ENCODE measurements at places on chromosomes 3 and 15.

GRCh38 chr15:31127596-31128261, 26.2 kb upstream of the TRPM1 start:
- DNase-seq: no peak

GRCh38 chr3:89452066-89452465, 344.6 kb downstream of the EPHA3 start:
- no peak for DNase-seq

DNA sequence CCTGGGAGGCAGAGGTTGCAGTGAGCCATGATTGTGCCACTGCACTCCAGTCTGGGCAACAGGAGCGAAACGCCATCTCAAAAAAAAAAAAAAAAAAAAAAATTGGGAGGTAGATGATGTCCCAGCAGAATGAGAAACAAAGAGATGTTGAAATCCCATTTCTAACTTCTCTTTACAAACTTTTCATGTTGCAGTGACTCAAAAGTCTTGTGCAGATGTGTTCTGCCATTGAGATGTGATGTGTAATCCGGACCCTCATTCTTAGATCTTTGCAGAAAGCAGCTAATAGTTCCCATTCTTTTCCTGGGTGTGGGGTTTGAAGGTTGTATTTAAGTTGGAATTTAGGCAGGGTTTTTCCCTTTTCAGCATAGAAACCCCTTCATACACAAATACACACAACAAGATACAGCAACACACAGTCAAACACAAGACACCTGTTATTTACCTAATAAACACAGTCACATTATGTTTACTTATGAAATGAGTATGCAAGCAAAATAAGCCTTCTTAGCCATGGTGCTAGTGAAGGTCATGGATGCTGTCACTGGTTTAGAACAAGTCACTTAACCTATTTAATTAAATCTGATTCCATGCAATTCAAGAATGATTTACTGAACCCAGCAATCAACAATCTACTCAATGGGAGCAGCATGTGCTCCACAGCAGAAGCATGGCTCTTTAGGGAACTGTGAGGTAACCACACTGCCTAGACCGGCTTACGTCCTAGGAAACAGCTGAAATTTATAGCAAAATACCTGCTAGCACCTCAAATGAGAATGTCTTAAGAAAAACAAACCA, 14.9 kb downstream of the SIAH2 start:
- DNase-seq: no peak

- DNase-seq: no peak
Observed at GRCh38 chr3:155135003-155135402, 54.9 kb downstream of the MME start.

DNA sequence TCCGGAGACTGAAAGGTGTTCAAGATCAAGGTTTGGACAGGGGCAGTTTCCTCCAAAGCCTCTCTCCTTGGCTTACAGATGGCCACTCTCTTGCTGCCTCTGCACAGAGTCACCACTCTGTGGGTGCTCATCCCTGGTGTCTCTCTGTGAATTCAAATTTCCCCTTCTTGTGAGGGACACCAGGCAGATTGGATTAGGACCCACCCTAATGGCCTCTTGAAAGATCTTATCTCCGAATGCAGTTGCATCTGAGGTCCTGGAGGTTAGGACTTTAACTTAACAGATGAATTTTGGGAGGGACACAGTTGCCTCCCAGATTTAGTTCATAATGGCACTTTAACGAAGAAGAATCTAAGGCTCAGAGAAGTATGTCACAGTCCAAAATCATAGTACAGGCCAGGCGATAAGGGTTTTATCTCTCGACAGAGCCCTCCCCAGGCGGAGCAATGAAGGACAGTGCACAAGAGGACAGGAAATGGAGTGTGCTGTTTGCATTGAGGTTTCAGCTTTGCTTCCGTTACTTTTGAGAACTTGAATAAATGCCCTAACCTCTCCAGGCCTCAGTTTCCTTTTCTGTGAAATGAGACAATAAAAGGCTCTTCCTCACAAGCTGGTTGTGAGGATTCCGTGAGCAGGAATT, 38.9 kb upstream of the KIF23 start:
- DNase-seq: no peak

- no peak for DNase-seq
Observed at GRCh38 chr15:30990036-30990435, 1.4 kb downstream of the MTMR10 start.

DNA sequence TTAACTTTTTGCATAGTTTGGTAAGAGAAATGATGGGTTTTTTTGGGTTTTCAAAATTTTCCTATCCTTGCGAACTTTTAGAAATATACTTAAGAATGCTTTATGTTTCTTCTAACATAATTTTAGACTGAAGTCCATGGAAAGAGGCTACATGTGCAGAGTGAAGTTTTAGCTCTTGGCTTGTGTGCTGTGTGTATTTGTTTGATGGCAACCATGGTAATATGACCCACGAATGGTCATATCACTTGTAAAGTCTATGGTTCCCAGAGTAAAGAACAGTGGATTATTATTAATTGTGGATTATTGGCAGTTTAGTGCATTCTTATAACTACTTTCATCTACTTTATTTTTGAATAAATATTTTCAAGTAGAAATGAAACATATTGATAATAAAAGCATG, 124.0 kb upstream of the GOLGA6L4 start:
- DNase-seq: no peak
